Breast epithelium (tissue), 4 donors: ENCODE measurements at places on chromosomes 6 and 20.

GRCh38 chr20:44572551-44573500 lies 9.6 kb upstream of the PKIG start:
- DNase-seq = peak; percentile 54
- H3K4me3 ChIP-seq = peak overlapping the region; percentile 19
- peaks cover 17% of the 10 kb centered on the region for H3K4me1 ChIP-seq
- peak overlapping the region; percentile 85 for H3K27ac ChIP-seq

- H3K27ac ChIP-seq = peak overlapping the region; percentile 86
- H3K4me1 ChIP-seq = peaks cover 13% of the 10 kb centered on the region
Observed at GRCh38 chr20:53900380-53900999, 169.9 kb downstream of the BCAS1 start.

- no peaks in the 10 kb centered on the region for H3K4me1 ChIP-seq
- H3K4me3 ChIP-seq = no peak overlapping the region
Observed at GRCh38 chr6:87827346-87827745, 125.3 kb upstream of the AKIRIN2 start.

GRCh38 chr20:49856904-49857303 lies 44.3 kb downstream of the SLC9A8 start:
- H3K27me3 ChIP-seq = no peaks in the 10 kb centered on the region
- no peak overlapping the region for H3K4me3 ChIP-seq
- H3K4me1 ChIP-seq = no peaks in the 10 kb centered on the region
- no peak for DNase-seq
- H3K36me3 ChIP-seq = no peaks in the 10 kb centered on the region

DNA sequence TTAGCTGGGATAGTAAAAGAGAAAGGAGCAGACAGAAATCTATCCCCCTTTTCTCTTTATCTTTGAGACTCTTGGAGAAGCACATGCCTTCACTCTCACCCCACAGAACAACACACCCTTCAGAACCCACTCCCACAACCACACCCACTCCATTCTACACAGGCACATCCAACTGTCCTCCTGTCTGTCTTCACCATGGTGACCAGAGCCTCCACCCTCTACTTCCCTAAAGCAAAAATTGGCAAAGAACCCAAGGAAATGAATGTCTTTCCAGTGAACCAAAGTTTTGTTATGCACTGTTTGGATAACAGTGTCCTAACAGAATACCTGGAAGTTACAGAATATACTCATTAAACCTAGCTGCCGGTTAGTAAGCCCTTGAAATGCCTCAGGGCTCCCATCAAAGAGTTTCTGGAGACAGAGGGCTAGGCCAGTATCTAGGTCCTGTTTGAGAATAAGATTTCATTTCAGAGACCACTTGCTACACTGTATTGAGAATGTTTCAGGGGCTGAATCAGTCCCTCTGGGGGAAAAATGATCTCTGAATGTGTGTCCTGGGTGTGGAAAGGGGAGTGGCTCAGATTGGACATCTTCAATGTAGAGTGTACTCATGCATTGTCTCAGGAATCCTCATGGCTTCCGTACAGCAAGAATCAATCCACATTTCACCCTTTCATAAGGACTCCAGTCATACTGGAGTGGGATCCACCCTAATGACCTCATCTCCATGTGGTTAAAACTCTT lies 101.1 kb downstream of the LY86 start:
- no peak overlapping the region for H3K4me3 ChIP-seq

- DNase-seq = peak; percentile 56
- H3K4me3 ChIP-seq = no peak overlapping the region
- no peaks in the 10 kb centered on the region for H3K27me3 ChIP-seq
- no peaks in the 10 kb centered on the region for H3K4me1 ChIP-seq
Observed at GRCh38 chr20:48962976-48963771, 41.7 kb downstream of the ARFGEF2 start.

- no peaks in the 10 kb centered on the region for H3K36me3 ChIP-seq
- H3K4me3 ChIP-seq = no peak overlapping the region
- DNase-seq = no peak
- H3K4me1 ChIP-seq = no peaks in the 10 kb centered on the region
- no peak overlapping the region for H3K27ac ChIP-seq
- no peaks in the 10 kb centered on the region for H3K27me3 ChIP-seq
Observed at GRCh38 chr20:12640251-12640650, 368.5 kb upstream of the SPTLC3 start.

- H3K36me3 ChIP-seq = no peaks in the 10 kb centered on the region
- DNase-seq = no peak
- no peaks in the 10 kb centered on the region for H3K4me1 ChIP-seq
- no peak overlapping the region for H3K4me3 ChIP-seq
Observed at GRCh38 chr6:3252369-3252768, 6.4 kb upstream of the PSMG4 start.
